ENCODE measurements at places on chromosomes 1 and 21.

DNA sequence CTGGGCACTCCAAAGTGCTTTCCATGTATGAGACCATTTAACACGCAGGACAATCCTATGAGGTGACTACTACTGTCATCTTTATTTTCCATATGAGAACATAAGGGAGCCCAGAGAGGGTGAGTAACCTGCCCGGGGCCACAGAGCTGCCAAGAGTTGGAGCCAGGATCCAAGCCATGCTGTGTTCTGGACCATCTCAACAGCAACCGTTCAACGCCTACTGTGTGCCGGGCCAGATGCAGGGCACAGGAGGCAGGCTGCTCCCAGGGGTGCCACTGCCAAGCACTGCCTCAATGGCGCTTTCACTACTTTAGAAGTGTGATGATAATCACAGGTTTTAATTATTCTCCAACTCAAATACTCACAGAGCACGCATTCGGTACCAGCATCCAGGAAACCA, 3.8 kb downstream of the ALDH4A1 start:
- no peak for DNase-seq

- no peak for DNase-seq
Measured at GRCh38 chr1:201457508-201457960, 11.5 kb downstream of the PHLDA3 start.

GRCh38 chr1:116218922-116219321, 107.7 kb downstream of the MAB21L3 start:
- no peak for DNase-seq

GRCh38 chr1:39720094-39720999, 18.3 kb upstream of the PPIE start:
- no peak for DNase-seq

GRCh38 chr21:38280867-38281266, 24.1 kb downstream of the KCNJ15 start:
- no peak for DNase-seq

- DNase-seq, result no peak
Measured at GRCh38 chr1:185311589-185312225, 5.3 kb downstream of the IVNS1ABP start.

DNA sequence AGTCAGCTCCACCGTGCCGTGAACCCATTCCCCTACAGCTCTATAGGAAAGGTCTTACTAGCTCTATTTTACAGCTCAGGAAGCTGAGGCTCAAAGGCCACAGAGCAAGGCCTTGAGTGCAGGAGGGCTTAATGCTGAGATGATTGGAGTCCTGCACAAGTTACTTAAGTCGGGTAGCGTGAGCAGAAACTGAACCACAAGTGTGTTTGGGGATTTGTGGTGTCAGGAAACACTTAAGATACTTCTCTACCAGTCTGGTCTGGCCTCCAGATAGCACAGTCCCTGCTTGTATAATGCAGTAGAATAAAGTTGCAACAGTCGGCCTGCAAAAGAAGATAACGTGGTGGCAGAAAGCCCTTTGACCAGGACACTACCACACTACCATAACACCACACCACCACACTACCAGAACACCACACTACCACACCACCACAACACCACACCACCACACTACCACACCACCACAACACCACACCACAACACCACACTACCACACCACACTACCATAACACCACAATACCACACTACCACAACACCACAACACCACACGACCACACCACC, 118.1 kb downstream of the SPSB1 start:
- DNase-seq, result no peak

- no peak for DNase-seq
Measured at GRCh38 chr21:29546071-29546470, 247.3 kb downstream of the BACH1 start.

DNA sequence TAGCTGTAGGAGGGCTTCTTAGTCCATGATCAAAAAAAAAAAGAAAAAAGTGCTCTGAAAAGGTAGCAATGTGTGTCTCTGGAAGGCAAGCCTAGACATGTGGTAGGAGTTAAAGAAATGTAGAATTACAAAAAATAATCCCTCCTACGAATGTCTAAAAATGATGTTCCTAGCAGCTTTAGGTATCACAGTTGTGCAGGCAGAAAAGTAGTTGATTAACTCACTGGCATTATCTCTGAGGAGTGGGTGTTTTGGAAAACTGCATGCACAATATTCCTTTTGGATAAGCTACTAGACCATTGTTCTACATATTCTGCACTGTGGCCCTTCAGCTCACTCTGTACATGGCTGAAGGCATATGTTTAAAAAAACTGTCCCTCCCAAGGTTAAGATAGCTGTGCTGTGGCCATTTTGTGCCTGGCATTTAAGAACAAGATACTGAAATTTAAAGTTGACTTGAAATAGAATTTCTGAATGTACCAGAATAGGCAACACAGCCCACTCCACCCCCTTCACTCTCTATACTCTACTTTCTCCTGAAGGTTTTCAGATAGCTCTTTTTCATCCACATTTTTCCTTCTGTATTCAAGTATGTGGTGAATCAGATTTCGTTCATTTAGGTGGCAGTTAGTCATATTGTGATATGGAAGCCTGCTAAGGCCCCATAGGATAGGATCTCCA, 463.9 kb upstream of the LRRC7 start:
- DNase-seq, result no peak

DNA sequence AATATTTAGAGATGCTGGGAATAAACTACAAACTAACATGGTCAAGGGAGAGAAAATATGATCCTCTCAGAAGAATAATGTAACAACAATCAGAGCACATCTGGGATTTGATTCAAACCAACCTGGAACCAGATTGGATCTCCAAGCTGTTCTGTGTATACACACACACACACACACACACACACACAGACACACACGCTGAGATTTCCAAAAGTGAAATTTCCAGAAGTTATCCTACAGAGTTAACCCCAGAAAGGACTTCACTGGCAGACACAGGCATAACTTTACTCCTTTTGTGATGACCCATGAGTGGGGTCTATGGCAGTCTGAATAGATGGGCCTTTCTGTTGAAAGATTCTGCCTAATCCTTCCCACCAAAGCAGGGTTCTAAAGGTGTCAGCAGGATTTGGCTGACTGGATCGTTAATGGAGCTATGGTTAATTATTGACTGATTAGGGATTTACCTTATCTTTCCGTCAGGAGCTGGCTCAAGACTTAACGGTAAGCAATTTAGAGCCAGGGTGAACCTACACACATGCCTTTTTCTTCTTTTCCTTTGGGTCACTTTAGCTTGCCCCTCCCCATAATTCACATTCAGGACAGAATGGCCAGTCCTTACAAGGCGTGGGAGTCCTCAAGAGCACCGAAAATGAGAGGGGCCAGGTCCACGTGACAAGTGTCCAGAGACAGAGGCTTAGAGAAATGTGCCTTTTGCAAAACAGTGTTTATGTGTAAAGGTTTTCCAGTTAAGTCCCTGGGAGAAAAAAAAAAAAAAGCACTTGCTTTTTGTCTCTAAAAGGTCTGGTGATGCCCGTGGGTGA, 10.9 kb upstream of the PROX1 start:
- no peak for DNase-seq

- no peak for DNase-seq
Measured at GRCh38 chr1:183931646-183932271, 105.8 kb downstream of the COLGALT2 start.
